Hair follicle dermal papilla cell (primary cell): ENCODE measurements at places on chromosomes 11 and 22. TPM values are rescaled to one million over a fixed set of nuclear protein-coding genes. Genes with fewer than 3 reads are reported as not detected.

CD3D gene
- not detected in 2 replicates for total RNA-seq

PUS3 gene
- total RNA-seq: 8.3 and 10.7 TPM in 2 replicates

FLRT1 gene
- total RNA-seq: under 0.01 and 0.32 TPM in 2 replicates

PPARA gene
- total RNA-seq: 39.8 and 43.5 TPM in 2 replicates

ROBO3 gene
- total RNA-seq: 20.3 and 31.0 TPM in 2 replicates

MAP6 gene
- total RNA-seq: 1.9 and 5.0 TPM in 2 replicates

OR5J2 gene
- not detected in 2 replicates for total RNA-seq

PRR33 gene
- not detected in 2 replicates for total RNA-seq

HOATZ gene
- total RNA-seq: not detected in 2 replicates

EEF1G gene
- 1,028 and 1,088 TPM in 2 replicates for total RNA-seq

TYR gene
- total RNA-seq: 0.16 TPM in 1 of 2 replicates, not detected in the other

C2CD2L gene
- 2.8 and 4.4 TPM in 2 replicates for total RNA-seq

CHST1 gene
- total RNA-seq: 0.73 and 1.8 TPM in 2 replicates

DRAP1 gene
- total RNA-seq: 95.9 and 100 TPM in 2 replicates

SERPING1 gene
- total RNA-seq: 22.2 and 24.5 TPM in 2 replicates

CHRM1 gene
- total RNA-seq: not detected in 2 replicates

OR52H1 gene
- 0.81 TPM in 1 of 2 replicates, not detected in the other for total RNA-seq

NLRP10 gene
- 2.3 and 2.9 TPM in 2 replicates for total RNA-seq

TUBA8 gene
- 0.85 and 1.5 TPM in 2 replicates for total RNA-seq

TPBGL gene
- total RNA-seq: not detected in 2 replicates

KCNQ1 gene
- total RNA-seq: not detected in 2 replicates

GLB1L3 gene
- total RNA-seq: 0.49 and 0.81 TPM in 2 replicates

FZD4 gene
- 5.2 and 9.1 TPM in 2 replicates for total RNA-seq

BTBD18 gene
- total RNA-seq: not detected in 2 replicates

MRGPRE gene
- 0.16 TPM in 1 of 2 replicates, not detected in the other for total RNA-seq

P4HA3 gene
- total RNA-seq: 3.5 and 3.9 TPM in 2 replicates

LYVE1 gene
- not detected in 2 replicates for total RNA-seq

OR2AT4 gene
- not detected in 2 replicates for total RNA-seq

FAM227A gene
- total RNA-seq: 1.9 and 2.3 TPM in 2 replicates

TMEM135 gene
- 23.4 and 57.3 TPM in 2 replicates for total RNA-seq

CD3E gene
- total RNA-seq: not detected in 2 replicates

RASL10A gene
- total RNA-seq: not detected in 2 replicates

EIF3M gene
- total RNA-seq: 281 and 346 TPM in 2 replicates

HPX gene
- 1.2 and 2.1 TPM in 2 replicates for total RNA-seq

CTNND1 gene
- 130 and 142 TPM in 2 replicates for total RNA-seq

PTPRJ gene
- 10.2 and 11.1 TPM in 2 replicates for total RNA-seq

CRACR2B gene
- total RNA-seq: 0.32 and 0.85 TPM in 2 replicates

PNPLA5 gene
- total RNA-seq: not detected in 2 replicates

CSNK2A3 gene
- 1.9 and 2.4 TPM in 2 replicates for total RNA-seq

OR52I1 gene
- total RNA-seq: not detected in 2 replicates

CCDC34 gene
- total RNA-seq: 1.8 TPM in 2 replicates

CYP2D6 gene
- total RNA-seq: 0.24 and 0.49 TPM in 2 replicates

SERGEF gene
- total RNA-seq: 22.7 and 27.3 TPM in 2 replicates

APOA4 gene
- not detected in 2 replicates for total RNA-seq

SMIM35 gene
- not detected in 2 replicates for total RNA-seq

F2 gene
- total RNA-seq: not detected in 2 replicates

BRD1 gene
- 33.0 and 38.8 TPM in 2 replicates for total RNA-seq

APOBEC3G gene
- total RNA-seq: 15.8 and 22.6 TPM in 2 replicates

AQP11 gene
- 0.85 and 1.1 TPM in 2 replicates for total RNA-seq

CCDC157 gene
- total RNA-seq: 2.3 and 4.1 TPM in 2 replicates

PGM2L1 gene
- 2.9 and 3.1 TPM in 2 replicates for total RNA-seq

SGSM1 gene
- total RNA-seq: not detected in 2 replicates

OR4C13 gene
- total RNA-seq: not detected in 2 replicates

MPEG1 gene
- total RNA-seq: not detected in 2 replicates

KIAA0930 gene
- 93.7 and 109 TPM in 2 replicates for total RNA-seq

SAMM50 gene
- 29.5 and 39.0 TPM in 2 replicates for total RNA-seq
